ENCODE measurements at places on chromosomes 13 and 19.

GRCh38 chr13:45374917-45375316 is 33.9 kb upstream of the TPT1 start:
- no peak for DNase-seq

GRCh38 chr19:34432797-34433196 is 4.6 kb downstream of the UBA2 start:
- no peak for DNase-seq

GRCh38 chr13:39040206-39040605 is 1.9 kb downstream of the NHLRC3 start:
- no peak for DNase-seq

GRCh38 chr13:32222046-32222676 is 93.0 kb downstream of the ZAR1L start:
- no peak for DNase-seq

DNA sequence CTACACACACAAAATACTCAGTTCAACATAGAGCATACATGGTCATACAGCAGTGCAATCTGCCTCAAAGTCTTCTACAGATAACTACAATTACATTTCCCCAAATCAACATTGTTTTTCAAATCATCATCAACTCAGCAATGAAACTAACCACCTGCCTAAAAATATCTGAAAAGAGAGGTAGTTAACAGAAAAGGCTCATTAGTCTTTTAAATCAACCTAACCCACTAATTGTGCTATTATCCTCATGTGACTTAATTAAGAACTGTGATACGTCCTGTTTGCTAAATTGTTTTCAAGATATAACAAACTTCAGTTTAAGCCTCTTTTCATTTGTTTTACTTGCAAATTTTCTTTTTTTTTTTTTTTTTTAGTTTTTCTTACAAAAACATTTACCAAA is 65.4 kb downstream of the VWA8 start:
- no peak for DNase-seq

GRCh38 chr13:31101472-31102170 is 60.1 kb downstream of the HSPH1 start:
- peak; percentile 21 for DNase-seq

GRCh38 chr13:45773944-45774343 is 71.8 kb downstream of the CBY2 start:
- DNase-seq: no peak

GRCh38 chr13:22232186-22232585 is 561.3 kb downstream of the FGF9 start:
- DNase-seq: no peak

DNA sequence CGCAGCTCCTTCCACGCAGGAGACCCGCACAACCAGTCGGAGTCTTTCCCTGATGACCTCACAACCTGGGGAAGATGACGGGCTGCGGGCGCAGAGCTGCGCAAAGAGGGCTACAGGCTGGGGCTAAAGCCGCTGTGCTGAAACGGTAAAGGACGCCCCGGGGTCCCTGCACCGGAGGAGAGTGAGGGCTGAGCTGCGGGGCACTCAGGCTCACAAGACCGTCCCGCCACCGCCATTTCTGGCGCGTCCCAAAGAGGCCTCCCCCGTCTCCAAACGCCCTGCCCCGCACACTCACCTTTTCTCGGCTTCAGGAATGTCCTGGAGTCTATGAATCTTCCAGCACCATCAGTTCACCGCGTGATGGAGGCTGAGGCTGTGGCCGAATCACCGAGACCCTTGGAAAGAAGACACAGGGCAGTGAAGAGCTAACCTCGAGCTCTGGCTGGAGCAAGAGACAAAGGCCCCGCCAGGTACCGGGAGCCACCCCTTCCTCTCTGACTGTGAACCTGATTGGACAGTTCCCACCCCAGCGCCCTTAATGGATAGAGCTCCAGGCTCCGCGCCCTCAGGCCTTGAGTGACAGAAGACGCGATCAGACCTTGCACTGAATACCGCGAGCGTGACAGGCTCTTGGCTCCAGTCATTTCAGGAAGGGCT is 41.8 kb upstream of the ZNF429 start:
- no peak for DNase-seq

GRCh38 chr13:76950101-76950500 is 1.8 kb downstream of the ACOD1 start:
- no peak for DNase-seq

DNA sequence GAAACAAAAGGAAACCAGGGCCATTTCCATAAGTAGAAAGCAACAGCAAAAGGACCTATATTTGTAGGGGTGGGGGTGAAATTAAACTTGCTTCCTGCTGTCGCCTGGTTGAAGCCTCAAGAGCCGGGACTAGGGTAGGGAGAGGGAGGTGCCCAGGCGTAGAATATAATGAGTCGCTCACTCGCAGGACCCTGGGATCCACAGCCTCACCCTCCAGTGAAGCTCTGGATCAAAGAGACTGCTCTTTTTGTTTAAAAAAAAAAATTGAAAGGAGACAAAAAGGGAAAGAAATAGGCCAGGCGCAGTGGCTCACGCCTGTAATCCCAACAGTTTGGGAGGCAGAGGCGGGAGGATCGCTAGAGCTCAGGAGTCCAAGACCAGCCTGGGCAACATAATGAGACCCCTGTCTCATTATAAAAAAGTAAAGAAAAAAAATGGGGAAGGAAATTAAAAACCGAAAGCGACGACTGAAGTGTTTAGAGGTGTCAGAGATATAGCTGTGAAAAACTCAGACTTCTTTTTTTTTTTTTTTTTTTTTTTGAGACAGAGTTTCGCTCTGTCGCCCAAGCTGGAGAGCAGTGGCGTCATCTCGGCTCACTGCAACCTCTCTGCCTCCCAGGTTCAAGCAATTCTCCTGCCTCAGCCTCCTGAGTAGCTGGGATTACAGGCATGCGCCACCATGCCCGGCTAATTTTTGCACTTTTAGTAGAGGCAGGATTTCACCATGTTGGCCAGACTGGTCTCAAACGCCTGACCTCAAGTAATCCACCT is 10.9 kb upstream of the ADGRE5 start:
- DNase-seq: no peak

DNA sequence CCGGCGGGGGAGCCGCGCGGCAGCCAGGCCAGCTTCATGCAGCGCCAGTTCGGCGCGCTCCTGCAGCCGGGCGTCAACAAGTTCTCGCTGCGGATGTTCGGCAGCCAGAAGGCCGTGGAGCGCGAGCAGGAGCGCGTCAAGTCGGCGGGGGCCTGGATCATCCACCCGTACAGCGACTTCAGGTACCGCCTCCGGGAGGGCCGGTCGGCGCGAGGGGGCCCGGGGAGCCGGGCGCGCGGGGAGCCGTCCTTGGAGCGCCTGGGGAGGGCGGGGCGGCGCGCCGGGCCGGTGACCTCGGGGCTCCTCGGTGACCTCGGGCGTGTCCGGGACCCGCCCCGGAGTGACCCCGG is 690 bp downstream of the HCN2 start:
- DNase-seq: no peak

DNA sequence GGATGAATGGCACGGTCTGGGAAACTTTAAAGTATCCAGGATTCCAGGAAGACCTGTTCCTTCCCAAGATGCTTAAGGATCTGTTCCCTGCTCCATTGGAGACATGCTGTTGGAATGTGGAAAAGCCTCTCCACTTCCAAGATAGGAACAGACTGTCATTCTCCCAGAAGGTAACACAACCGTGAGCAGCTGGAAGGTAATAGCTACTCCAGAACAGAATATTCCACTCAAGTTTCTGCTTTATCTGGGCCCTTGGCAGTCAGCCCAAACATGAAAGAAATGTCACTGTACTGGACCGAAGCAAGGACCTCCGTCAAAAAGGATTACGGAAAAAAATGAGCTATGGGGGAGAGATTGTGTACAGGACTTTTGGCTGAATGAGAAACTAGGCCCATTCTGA is 420.9 kb upstream of the NBEA start:
- DNase-seq: no peak

DNA sequence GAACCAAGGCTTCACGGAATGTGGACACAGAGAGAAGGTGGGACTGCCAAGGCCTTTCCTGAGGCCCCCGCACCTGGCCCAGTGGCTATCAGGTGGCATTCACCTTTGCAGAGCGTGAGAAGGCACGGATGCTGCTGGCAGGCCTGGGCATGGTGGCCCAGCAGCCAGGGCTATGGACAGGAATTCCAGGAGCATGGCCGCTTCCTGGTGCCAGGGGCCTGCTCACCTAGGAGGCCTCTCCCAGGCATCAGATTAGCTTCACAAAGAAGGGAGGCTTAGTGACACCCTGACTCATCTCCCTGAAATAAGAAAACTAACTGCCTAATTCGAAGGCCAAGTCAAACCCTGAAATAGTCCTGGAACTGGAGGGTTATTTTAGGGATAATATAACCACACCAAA is 155.8 kb downstream of the TEX29 start:
- no peak for DNase-seq

DNA sequence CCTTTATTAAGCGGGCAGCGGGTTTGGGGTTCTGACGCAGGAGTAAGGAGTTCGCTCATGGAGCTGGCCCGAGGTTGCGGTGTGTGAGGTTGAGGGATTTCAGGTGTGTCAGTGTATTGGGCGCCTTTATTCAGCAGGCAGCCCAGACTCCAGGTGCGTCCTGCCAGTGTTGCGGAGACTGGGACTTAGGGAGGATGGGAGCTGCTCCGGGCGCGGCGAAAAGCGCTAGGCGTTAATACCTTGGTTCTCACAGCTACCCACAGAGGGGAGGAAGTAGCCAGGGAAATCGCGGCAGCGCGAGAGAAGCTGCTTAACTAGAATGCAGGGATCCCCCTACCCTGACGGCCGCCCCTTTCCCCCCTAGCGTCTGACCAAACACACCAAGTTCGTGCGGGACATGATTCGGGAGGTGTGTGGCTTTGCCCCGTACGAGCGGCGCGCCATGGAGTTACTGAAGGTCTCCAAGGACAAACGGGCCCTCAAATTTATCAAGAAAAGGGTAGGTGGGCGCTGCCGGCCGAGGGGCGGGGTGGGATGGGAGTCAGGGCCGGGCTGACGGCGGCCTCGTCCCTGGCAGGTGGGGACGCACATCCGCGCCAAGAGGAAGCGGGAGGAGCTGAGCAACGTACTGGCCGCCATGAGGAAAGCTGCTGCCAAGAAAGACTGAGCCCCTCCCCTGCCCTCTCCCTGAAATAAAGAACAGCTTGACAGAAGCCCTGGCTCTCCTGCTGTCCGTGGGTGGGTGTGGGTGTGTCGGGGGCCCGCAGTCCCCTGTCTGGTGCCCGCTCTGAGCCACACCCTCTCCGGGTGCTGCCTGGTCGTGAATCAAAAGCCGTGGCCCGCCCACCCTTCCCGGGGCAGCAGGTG is 1.1 kb downstream of the RPL36 start:
- no peak for DNase-seq

GRCh38 chr19:17393914-17394313 is at the start of gene CCDC194:
CCDC194 (minus strand) TSS chr19:17394196; CDS start chr19:17394158, 38 bp downstream.
- DNase-seq: no peak

GRCh38 chr13:29800687-29801086 is 49.7 kb downstream of the UBL3 start:
- no peak for DNase-seq

GRCh38 chr13:45369116-45369515 is 28.1 kb upstream of the TPT1 start:
- no peak for DNase-seq

Measured in urothelium cell line (cell line).